ENCODE measurements at places on chromosomes 7 and 10.
A peak's percentile ranks its signal among the peaks of the same experiment; 100 is the strongest.

- DNase-seq = peak; percentile 26
Observed at GRCh38 chr7:31408140-31408729, 67.7 kb upstream of the NEUROD6 start.

- DNase-seq = no peak
Observed at GRCh38 chr7:91620827-91621226, 259.7 kb downstream of the MTERF1 start.

GRCh38 chr10:123869020-123869414, 22.6 kb downstream of the CPXM2 start:
- no peak for DNase-seq

DNA sequence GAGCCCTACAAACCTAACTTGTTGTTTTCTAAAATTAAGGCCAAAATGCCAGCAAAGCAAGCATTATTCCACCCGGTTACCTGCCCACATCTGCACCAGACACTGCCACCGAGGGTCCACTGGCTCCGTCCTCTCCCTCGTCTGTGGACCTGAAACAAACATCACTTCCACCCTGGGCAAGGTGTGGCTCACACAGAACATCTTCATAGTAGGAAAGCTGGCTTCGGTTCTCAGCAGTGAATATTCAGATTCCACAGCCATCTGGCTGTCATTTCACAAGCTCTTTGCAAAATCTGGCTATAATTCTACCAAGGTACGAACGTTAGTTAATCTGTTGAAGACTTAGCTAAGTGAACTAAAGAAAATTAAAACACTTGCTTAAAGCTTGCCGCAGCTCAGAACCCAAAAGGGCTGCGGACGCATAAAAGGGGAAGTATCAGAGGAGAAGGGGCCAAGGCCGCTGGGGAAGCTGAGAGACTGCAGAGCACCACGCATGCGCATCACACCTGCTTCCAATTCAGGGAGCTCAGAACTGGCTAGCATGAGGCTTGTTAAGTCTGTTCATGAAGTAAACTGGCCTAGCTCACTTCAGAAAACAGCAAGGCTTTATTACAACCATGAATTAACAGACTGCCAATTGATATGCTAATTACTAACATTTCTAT, 46.1 kb downstream of the PTPRN2 start:
- peak; percentile 92 for DNase-seq

- no peak for DNase-seq
Observed at GRCh38 chr10:80506189-80506575, 31.5 kb upstream of the SH2D4B start.

DNA sequence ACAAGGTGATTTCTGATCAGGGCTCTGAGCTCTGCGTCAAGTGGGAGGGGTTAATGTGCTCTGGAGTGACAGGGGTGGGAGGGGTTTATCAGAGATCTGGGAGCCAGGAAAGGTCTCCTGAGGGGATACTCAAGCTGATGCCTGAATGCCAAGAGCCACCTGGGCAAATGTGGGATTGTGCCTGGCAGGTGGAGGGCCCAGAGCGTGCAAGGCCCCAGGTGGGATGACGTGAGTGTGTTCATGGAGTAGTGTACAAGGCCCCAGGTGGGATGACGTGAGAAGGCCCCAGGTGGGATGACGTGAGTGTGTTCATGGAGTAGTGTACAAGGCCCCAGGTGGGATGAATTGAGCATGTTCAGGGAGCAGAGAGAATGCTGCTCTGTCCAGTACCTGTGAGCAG, 610.3 kb downstream of the PTPRN2 start:
- no peak for DNase-seq

- DNase-seq = no peak
Observed at GRCh38 chr10:119285495-119286267, 78.3 kb downstream of the GRK5 start.
